ENCODE measurements at places on chromosomes 11 and 22. TPM values are rescaled to one million over a fixed set of nuclear protein-coding genes. Genes with fewer than 3 reads are reported as not detected.

Gene MUC2
- total RNA-seq = not detected

Gene HBD
- total RNA-seq = not detected

Gene SLC22A12
- total RNA-seq = not detected

Gene C11orf91
- total RNA-seq = 1.5 TPM

Gene ZPR1
- 43.1 TPM for total RNA-seq

Gene KCNJ5
- 8.5 TPM for total RNA-seq

Gene ANAPC15
- total RNA-seq = 25.2 TPM

Gene SOX6
- 8.3 TPM for total RNA-seq
